ENCODE measurements at places on chromosomes 3 and 15. TPM values are rescaled to one million over a fixed set of nuclear protein-coding genes. Genes with fewer than 3 reads are reported as not detected.
A peak's percentile ranks its signal among the peaks of the same experiment; 100 is the strongest.

Gene KLF15
- total RNA-seq, result 0.03 TPM

Gene GOLGA8T
- total RNA-seq, result not detected

GRCh38 chr3:148873977-148874376 lies 8.9 kb downstream of the CPA3 start:
- DNase-seq, result no peak

- peak; percentile 87 for DNase-seq
These were observed 77.8 kb downstream of the WWTR1 start for GRCh38 chr3:149579838-149580542.

DNA sequence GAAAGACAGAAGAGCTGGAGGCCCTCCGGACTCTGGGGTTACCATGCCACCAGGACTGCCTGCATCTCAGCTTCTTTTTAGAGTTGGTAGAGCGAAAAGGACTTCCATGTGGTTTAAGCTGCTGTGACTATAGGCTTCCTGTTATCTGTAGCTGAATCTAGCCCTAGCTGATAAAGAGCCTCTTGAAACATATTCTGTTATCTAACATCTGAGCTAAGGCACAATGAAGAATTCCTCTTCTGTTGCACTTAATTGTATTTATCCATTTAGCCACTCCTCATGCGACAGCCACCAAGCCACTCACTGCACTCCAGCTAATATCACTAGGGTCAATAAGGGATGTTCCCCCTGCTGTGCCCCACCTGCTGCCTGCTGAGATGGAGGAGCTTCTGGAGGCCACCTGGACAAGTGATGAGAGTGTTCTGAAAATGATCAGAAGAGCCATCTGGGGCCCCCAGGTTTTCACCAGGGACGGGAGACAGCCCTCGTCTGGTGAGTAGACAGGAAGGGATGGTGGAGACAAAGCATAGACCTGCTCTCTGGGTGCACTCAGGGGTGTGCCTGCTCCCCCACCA lies 94.6 kb upstream of the PLXNA1 start:
- DNase-seq, result no peak

Gene ILDR1
- not detected for total RNA-seq

DNA sequence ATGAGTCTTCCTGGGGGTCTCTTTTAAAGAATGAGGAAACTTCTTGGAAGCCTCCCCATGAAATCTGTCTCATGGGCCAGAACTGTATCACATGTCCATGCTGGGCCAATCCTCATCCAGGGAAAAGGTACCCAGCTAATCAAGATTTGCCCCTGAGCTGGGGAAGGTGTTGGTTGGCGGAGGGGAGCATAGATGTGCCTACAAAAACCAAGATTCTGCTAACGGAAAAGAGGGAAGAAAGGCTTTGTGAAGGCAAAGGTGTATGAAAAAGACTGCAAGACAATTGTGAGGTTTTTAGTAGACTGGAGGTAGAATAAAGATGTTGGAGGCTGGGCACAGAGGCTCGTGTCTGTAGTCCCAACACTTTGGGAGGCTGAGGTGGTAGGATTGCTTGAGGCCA lies 18.5 kb upstream of the BLM start:
- no peak for DNase-seq

- DNase-seq, result no peak
These were observed 179.6 kb upstream of the THRB start for GRCh38 chr3:24674261-24674660.

Gene TEX9
- total RNA-seq, result 9.0 TPM
